Stimulated activated CD8-positive, alpha-beta memory T cell treated with anti-CD3 and anti-CD28 coated beads, Interleukin-15, amount 100 ng/mL, for 1 hour (primary cell): ENCODE measurements at places on chromosomes 3 and 15.

- DNase-seq, result no peak
These were observed 79.7 kb upstream of the GOLGA8B start for GRCh38 chr15:34663101-34663500.

DNA sequence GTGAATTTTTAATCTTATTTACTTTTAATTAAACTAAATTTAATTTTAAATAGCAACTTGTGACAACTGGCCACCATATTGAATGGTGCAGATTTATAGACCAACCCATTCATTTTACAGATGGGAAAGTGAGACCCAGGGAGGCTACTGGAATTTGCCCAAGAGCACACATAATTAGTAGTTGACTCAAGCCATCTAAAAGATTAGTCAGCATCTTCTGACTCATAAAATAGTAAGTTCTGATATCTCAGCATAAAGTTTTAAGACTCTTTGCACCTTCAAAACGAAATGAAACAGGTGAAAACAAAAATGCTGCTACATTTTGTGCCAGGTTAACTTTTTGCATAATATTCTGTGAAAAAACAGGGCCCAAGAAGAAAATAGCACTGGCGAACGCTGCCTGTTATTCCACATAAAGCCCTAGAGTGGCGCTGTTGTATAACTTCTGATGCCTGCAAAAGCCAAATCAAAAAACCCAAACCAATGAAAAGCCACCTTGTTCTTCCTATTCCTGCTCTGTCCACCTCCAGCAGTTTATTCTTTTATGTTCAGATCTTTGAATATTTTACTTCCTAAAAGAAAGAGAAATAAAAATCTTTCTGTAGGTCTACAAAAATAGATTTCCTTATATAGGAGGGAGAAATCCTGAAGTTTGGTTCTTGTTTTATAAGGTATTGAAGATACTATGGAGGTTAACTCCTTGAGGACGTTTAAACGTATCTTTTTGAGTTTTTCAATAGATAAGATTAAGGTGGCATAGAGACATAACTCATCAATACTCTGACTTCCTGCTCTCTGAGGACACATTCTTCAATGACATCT is 62.8 kb downstream of the OTOL1 start:
- DNase-seq, result no peak

- no peak for DNase-seq
These were observed 899.8 kb downstream of the ROBO2 start for GRCh38 chr3:77939726-77940125.

- DNase-seq, result no peak
These were observed 8.7 kb upstream of the CGNL1 start for GRCh38 chr15:57367556-57367955.

GRCh38 chr3:71601811-71602210 is 18.3 kb upstream of the FOXP1 start:
- DNase-seq, result no peak

GRCh38 chr15:77030928-77031375 is 36.0 kb downstream of the PSTPIP1 start:
- no peak for DNase-seq

- no peak for DNase-seq
These were observed 9.8 kb downstream of the CLCN2 start for GRCh38 chr3:184351511-184352148.

DNA sequence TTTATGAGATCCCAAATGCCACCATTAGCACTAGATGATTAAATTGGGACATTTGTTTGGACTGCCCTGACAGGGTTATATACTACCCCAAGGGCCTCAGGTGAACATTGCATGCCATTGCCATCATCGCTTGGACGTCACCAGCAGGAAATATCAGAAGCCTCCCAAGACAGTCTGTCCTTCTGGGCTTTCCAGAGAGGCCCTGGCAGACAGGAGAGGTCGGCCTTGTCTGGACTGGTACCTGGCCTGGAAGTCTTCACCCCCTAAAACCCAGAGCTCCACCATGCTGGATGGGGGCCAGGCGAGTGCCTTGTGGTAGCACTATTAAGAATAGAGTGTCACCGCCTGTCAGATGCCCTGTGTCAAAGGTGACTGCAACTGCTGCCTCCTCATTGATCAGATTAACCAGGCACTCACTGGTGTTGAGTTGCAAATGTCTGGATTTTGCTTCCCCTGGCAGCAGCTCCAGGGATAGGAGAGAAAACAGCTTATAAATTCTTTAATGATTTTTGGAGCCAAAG is 324.1 kb upstream of the RASGRP1 start:
- no peak for DNase-seq

- no peak for DNase-seq
These were observed 348.8 kb upstream of the ZNF717 start for GRCh38 chr3:76134166-76134565.

DNA sequence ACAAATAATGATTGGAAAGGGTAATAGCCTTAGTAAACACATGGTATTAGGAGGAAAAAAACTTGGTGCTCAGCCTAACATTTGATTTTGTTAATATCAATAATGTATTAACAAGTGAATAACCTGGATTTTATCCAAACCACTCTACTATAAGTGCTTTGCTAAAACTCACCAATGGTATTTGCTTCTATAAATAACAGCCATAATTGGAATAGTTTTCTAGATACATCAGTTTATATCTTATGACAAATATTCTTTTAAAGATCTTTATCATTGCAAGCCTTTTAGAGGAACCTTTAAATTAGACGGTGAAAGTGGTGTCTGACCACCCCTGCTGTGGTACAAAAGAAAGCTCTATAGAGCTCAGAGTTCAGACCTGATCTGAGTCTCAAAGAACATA is 123.9 kb downstream of the SHOX2 start:
- no peak for DNase-seq

DNA sequence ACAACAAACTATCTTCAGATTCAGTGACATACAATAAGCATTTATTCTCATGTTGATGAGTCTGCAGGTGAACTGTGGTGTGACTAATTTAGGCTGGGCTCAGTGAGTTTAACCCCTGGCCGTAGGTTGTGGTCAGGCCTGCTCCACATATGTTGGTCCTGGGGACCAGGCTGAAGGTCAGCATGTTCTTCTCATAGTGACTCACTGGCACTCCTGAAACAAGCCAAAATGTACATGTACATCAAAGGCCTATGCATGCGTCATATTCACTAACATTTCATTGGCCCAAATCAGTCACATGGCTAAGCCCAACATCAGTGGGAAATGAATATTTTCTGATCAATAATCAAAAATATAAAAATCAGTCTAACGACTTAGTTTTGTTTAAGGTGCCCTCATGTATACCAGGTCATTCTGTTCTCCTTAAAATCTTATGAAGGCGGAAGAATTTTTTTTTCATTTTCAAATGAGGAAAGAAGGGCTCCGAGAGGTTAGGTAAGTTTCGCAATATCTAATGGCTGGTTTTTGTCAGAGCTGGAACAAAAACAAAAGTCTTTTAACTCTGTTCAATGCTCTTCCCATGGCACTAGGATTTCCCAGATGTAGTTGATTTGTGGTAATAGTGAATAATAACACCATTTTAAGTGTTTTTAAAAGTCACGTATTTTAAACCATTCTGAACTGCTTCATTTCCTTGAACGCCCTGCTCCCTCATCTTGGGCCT is 148.5 kb downstream of the MFSD1 start:
- no peak for DNase-seq

DNA sequence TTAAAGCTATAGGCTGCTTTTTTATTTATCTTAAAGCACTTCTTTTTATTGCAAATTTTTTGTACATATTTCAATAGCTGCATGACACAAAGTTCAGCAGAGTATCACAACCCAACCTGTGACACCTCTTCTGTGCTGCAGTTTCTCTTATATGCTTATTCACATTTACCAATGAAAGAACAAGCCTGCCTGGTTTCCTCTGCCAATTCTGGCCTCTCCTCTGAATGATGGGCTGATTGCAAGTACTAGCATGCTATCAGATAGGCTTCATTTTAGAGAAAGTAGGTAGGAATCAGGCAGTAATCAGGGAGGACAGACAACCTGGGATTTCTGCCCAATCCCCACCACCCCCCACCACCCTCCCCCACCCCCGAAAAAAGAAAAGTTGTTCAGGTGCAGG is 26.6 kb downstream of the ACKR4 start:
- no peak for DNase-seq

GRCh38 chr3:162704799-162705385 is 1208.3 kb downstream of the OTOL1 start:
- DNase-seq, result no peak

GRCh38 chr3:78858174-78858573 is 909.6 kb downstream of the ROBO1 start:
- no peak for DNase-seq

- no peak for DNase-seq
These were observed 10.7 kb downstream of the GCNT3 start for GRCh38 chr15:59622289-59622688.

DNA sequence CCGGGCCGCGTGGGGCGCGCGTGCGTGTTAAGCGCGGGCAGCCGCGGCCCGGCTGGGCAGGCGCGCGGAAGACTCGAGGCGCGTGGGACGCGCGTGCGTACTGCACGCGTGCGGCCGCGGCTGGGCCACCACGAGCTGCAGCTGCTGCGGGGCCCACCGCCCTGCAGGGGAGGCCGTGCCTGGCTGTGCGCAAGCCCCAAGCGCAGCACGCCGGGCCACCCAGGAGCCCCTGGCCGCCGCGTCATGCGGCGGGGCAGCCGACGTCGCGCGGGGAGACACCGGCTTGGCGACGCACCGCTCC is 590 bp upstream of the TRIM71 start:
- DNase-seq, result no peak

- no peak for DNase-seq
These were observed 19.9 kb downstream of the TAMM41 start for GRCh38 chr3:11826628-11827265.

DNA sequence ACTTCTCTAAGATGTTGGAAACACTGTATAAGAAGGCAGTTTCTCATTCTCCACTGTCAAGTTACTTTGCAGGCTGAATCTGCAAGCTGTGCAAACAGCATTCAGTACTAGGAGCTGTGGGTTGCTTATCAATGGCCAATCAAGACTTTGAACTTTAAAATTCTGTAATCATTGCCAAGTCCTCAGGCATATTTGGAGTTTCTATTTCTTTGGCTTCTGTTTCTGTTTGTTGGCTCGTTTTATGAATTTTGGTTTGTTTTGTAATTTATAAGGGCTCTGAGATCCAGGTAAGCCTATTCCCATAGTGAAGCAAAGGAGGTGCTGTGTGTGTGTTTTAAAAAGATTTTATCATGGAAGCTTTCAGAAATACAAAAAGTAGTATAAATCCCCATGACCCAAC is 32.1 kb downstream of the TLNRD1 start:
- no peak for DNase-seq

DNA sequence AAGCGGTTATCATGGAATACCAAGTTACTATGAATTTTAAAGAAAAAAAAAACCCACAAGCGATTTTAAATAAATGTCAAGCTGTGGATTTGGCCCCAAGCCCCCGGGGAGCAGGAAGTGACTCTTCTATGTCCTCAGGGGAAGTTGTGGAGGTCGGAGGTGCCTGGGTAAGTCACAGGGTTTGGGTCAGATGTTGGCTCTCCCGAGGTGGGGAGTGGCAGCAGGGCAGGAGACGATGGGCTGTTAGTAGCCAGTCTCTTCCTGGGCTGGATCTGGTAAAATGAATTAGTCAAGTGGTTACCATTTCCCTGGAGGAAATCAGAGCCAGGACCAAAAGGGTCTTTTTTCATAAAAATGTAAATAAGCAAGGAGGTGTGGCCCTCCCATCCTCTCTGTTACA is 316.7 kb downstream of the TLE3 start:
- no peak for DNase-seq

GRCh38 chr15:25719101-25719985 is 143.8 kb downstream of the ATP10A start:
- no peak for DNase-seq

DNA sequence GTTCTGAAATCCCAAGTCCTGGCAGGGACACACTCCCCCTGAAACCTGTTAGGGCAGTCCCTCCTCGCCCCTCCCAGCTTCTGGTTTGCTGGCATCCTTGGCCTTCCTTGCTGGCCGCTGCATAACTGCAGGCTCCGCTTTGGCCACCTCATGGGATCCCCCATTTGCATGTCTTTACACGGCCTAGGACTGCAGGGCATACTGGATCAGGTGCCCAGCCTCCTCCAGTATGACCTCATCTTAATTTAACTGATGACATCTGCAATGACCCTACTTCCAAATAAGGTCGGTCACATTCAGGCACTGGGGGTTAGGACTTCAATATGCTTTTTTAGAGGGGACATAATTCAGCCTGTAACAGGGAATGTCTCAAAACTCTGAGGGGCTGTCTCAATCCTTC is 173.3 kb downstream of the RAB11A start:
- no peak for DNase-seq

DNA sequence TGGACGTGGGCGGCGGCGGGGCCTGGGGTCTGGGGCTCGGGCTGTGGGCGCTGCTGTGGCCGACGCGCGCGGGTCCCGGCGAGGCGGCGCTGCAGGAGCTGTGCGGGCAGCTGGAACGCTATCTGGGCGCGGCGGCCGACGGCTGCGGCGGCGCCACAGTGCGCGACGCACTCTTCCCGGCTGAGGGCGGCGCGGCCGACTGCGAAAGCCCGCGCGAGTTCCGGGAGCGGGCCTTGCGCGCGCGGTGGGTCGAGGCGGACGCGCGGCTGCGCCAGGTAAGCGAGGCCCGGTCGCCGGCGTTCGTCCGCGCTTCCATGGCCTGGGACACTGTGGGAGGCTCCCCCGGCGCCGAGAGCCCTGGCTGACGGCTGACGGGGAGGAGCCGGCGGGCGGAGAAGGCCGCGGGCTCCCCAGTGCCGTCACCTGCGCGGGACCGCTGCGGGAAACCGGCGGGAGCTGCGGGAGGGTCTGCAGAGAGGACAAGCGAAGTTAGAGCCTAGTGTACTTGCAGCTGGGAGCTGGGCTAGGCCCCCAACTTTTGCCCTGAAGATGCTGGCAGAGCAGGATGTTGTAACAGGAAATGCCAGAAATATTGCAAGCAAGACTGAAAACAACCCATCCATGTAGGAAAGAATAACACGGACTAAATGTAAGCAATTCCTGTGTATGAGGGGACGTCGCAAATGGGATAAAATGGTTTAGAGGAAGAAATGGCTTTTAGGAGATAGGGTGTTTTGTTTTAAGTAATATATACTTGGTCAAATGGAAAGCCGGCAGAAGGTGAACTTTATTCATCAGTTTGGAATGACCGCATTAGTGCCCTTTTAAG is 847 bp downstream of the WHAMM start:
- no peak for DNase-seq

GRCh38 chr3:58668247-58668646 is 1.7 kb upstream of the FAM3D start:
- DNase-seq, result no peak

DNA sequence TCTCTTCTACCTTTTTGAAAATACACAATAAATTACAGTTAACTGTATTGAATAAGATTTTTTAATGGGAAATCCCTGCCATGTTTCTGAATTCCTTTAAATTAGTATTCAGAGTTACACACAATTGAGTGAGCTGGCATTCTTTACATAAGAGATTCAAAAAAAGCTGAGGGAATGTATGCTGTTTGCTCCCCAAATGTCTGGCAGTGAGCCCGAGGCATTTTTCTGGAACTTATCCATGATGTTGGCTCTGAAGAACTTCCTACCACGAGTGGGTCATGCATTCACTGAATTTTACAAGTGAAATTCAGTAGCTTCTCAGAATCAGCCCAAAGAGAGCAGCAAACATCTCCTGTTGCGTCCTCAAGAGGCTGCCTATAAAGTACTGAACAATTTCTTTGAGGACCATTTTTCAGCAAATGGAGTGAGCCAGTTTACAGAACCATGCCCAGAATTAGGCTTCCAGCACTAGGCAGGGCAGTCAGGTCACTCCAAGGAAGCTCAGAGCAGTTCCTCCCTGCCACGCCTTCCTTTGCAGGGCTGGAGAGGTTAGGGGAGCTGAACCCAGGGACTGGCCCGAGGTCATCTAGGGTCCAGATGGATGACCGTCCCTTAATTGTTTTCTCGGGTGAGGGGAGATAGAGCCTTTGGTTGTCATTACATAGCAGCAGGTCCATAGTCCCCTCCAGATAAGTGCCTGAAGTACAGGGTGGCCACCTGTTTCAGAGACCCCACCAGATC is 21.2 kb downstream of the GABRA5 start:
- DNase-seq, result no peak
